ENCODE measurements at places on chromosomes 13 and 19.
A peak's percentile ranks its signal among the peaks of the same experiment; 100 is the strongest.

- no peak for DNase-seq
Observed at GRCh38 chr19:11552666-11553372, 6.2 kb downstream of the ELOF1 start.

- peak; percentile 49 for DNase-seq
Observed at GRCh38 chr19:5093297-5093928, 124.5 kb downstream of the KDM4B start.

DNA sequence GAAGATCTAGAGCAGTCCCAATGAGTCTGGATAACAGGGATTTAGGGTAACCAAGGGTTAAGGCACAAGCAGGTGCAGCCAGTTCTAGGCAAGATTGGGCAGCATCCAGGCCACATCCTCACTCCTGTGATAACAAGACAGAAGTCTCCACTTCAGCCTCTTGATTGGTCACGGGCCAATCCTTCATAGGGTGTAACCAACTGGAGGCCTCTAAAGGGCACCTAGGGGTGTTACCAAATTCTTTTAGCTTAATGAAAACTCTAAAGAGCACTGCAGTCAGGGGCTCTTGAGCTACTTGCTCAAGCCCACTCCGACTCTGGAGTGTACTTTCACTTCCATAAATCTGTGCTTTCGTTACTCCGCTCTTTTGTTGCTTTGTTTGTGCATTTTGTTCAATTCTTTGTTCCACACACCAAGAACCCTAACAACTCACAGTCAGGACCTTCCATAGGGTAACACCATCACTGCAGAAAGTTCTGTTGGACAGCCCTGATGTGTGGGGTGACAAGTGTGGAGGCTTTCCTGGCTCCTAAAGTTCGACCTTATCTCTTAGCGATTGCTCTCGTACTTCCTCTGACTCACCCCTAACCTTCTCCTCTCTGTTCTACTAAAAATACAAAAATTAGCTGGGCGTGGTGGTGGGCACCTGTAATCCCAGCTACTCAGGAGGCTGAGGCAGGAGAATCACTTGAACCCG is 36.1 kb downstream of the ZSWIM9 start:
- DNase-seq = no peak

DNA sequence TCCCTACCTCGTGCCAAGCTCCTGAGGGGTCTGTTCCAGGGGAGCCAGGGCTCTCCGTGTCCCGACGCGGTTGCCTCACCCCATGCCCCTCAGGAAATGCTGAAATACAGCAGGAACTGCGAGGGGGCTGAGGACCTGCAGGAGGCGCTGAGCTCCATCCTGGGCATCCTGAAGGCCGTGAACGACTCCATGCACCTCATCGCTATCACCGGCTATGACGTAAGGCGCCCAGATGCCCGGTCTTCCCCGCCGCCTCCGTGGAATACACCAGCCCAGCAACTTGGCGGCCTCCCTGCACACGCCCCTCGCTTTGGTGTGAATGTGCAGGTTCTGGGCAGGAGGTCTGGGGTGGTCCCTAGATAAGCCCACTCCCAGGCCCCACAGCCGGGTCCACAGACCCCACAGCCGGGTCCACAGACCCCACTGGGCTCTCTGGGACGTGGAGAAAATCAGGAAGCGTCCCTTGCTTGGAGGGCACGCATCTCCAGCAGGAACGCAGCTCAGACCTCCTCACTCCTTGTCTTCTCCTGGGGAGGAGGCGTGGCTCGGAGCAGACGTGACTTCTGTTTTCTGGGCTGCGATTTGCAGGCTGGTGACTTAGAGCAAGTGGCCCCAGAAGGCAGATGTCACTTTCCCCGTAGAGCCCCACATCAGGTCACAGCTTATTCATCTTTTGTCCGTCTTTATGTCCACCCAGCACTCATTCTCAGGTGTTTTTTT is 19.4 kb upstream of the F7 start:
- no peak for DNase-seq

DNA sequence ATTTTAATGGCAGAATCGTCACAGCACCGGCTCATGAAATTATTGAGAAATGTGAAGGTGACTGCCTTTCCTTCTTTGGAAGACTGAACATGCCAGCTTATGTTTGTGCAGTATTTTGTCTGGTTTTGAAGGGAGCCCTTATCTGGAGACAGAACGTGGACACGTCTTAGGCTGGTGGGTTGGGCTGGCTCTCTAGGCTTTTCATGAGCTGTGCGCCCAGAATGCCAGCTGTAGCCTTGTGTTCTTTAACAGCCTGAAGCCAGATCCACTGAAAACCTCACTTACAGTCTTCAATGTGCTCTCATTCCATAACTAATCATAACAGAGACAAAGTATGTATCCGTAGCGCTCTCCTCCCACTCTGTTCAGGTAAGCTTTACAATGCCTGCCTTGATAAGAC is 184.4 kb upstream of the HTR2A start:
- no peak for DNase-seq

- peak; percentile 56 for DNase-seq
Observed at GRCh38 chr13:27403203-27403678, 21.2 kb upstream of the GTF3A start.

DNA sequence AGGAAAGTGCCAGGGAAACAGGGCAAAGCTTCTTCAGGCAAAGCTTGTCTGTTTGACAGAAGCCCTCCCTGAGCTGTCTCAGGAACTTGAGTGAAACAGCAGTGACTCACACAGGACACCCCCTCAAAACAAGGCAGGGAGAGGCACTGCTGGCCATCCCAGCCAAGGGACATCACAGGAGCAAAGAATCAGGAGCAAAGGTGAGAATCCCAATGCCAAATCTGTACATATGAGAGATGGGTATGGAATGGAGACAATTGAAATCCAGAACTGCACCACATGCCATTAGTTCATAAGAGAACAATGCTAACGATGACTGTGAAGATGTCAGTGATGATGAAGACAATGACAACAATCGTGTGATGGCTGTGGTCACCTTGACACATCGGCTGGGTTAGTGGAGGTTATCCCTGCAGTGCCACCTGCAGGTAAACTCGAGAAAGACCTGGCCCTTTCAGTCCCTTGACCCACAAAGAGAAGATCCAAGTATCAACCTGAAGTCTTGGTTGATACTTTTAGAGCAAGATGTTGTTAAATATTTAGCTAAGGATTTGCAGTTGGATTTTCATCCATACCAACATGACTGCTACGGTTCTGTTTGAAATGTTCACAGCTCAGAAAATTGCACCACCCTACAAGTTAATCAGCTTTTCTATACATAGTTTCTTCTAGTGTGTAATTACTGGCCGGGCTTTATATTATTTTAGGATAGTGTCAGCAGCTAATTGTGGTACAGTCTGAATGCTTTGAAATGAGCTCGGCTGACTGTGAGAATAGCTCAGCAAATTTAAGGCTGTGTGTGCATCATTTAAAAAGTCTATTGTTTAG is 42.0 kb upstream of the IPO5 start:
- DNase-seq = no peak

DNA sequence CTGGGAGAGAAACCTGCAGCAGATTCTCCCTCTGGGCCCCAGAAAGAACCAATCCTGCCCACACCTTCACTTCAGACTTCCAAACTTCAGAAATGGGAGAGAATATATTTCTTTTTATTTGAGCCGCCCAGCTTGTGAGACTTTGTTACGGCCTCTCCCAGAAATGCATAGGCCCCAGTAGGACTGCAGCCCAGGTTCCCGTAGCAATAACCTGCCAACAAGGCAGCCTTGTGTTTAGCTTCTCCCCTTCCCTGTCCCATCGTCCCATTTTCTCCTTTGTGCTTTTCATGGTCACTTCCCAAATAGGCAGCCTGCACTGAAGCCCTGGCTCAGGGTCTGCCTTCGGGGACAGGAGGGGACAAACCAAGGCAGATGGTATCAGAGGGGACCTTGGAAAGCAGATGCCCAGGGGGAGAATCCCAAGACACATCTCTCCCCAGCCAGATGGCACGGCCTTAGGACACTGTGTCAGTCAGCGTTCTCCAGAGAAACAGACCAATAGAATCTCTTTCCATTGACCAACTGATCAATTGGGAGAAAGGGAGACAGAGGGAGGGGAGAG is 3.7 kb upstream of the ARHGEF7 start:
- DNase-seq = no peak

GRCh38 chr13:80000684-80001509 is 340.0 kb downstream of the SPRY2 start:
- no peak for DNase-seq

DNA sequence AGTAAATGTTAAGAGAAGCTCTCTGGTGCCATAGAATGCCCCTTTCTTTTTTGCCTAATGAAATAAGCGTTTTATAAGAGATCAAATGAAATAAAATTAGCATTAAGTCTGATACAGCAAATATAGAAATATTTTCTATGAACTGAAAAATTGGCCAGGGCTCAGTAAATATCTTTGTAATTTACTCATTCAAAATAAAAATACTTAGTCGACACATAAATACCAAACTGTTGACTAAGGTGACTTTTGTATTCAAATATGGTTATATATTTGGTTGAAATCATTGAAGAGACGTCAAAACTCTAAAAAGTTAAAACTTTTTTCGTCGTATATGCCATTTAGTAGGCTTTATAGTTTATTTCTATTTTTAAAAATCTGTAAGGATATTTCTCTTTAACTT is 25.6 kb downstream of the IPO5 start:
- DNase-seq = no peak

DNA sequence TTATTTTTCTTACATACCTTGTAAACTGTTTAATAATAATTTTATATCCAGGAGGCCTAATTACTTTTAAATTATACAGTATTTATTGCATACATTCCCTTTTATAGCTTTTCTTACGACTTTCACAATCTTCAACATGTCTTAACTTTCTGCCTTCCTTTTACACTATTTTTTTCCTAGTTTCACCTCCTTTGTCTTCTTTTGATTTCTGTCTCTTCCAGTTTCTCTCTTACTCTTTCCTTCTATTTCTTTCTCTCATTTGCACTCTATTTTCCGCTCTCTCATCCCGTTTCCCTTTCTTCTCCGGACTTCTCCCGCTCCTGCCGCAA is 11.5 kb downstream of the ZNF552 start:
- DNase-seq = no peak

DNA sequence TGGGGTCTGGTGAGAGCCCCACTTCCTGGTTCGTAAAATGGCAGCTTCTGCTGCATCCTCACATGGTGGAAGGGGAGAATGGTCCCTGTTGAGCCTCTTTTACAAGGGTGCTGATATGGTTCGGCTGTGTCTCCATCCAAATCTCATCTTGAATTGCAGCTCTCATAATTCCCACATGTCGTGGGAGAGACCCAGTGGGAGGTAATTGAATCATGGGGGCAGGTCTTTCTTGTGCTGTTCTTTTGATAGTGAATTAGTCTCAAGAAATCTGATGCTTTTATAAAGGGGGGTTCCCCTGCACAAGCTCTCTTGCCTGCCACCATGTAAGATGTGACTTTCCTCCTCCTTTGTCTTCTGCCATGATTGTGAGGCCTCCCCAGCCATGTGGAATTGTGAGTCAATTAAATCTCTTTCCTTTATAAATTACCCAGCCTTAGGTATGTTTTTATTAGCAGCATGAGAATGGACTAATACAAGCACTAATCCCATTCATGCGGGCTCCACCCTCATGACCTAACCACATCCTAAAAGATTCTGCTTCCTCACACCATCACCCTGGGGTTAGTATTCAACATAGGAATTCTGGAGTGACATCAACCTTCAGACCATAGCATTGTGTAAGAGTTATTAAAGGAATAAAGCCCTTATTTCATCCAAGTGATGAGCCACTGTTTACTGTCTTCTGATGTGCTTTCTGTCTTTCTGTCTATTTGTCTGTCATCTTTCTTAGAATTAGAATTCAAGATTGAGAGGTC is 159.0 kb upstream of the IRS2 start:
- DNase-seq = no peak

GRCh38 chr13:99862244-99862643 is 109.3 kb downstream of the ZIC5 start:
- no peak for DNase-seq

DNA sequence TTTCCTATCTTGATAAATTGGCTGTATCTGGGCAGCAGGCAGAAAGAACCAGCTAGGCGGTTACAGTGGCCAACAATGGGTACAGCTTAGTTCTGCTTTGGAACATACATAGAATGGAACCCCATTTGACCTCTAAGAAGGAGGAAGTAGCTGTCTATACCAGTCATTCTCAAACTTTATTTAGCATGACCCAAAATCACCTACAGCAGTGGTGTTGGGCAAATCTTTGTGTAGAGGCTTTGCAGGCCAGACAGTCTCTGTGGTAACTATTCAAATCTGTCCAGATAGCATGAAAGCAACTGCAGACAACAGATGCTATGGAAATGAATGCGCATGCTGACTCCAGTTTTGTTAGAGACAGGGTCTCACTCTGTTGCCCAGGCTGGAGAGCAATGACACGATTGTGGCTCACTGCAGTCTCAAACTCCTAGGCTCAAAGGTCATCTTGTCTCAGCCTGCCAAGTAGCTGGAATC is 12.0 kb upstream of the KCNC3 start:
- no peak for DNase-seq

GRCh38 chr13:93689333-93689732 is 462.7 kb downstream of the GPC6 start:
- no peak for DNase-seq

DNA sequence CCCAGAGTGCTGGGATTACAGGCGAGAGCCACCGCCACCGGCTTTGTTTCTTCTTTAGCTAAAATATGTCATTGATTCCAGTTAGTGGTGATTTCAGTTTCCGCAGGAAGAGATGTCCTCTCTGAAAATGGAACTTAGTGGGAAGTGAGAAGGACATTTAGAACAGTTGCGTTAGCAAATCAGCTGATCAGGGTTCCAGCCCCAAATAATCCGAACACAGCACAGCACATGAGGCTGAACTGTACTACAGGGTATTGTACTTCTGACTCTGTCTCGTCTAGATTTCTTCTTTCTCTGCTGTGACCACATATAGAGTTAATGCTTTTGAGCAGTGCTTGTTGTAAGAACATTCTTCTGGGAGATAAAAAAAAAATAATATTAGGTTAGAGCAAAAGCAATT is 314.4 kb downstream of the MYO16 start:
- DNase-seq = no peak

GRCh38 chr13:51347099-51347498 is 7.6 kb downstream of the SERPINE3 start:
- DNase-seq = no peak

DNA sequence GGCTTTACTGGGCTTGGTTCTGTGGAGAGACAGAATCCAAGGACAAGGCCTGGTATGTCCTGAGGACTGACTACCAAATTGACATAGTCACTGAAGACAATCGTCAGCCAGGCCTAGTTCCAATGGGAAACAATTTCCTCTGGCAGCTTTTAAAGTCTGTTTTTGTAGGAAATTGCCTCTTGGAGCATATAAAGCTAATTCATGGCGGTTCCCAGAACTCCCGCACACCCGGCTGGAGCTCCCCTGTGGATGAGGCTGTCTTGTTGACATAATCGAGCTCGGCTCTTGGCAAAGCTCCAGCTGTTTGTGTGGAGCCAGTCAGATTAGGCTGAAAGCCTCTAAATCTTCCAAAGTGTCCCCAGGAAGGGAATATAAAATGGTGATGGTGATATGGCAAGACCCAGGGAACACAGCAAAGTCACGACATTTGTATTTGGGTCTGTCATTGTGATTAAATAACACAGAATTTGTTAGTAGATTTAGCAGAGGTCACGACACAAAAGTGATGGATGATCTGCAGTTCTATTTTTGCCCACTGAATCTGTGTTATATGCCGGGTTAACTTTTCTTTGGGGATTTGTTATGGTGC is 395.0 kb downstream of the PCDH9 start:
- peak; percentile 72 for DNase-seq
